Regular cardiac myocyte (primary cell): ENCODE measurements at places on chromosomes 4 and X. TPM values are rescaled to one million over a fixed set of nuclear protein-coding genes. Genes with fewer than 3 reads are reported as not detected.

SMIM10L2A gene
- total RNA-seq = under 0.01 and 1.7 TPM in 2 replicates

RPS6KA6 gene
- total RNA-seq = 2.3 and 2.5 TPM in 2 replicates

ADRA2C gene
- total RNA-seq = 0.85 and 1.9 TPM in 2 replicates

PABPC1L2B gene
- total RNA-seq = not detected in 2 replicates

CORIN gene
- total RNA-seq = 0.58 and 0.85 TPM in 2 replicates
